Activated gamma-delta T cell (primary cell): ENCODE measurements at places on chromosomes 2 and 18.

GRCh38 chr2:228767196-228767595 is 503.9 kb downstream of the PID1 start:
- DNase-seq, result no peak

DNA sequence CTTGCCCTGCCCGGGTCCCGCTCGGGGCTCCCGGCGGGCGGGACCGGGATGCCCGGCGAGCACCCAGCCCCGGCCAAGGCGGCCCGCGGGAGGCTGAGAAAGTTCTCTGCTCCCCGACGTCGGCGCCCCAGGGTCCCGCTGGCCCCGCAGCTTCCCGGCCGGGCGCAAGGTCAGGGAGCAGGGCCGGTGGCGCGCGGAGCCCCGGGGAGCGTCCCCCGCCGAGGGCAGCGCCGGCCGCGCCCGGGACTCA is 331 bp downstream of the SERPINE2 start:
- DNase-seq, result peak; percentile 22

DNA sequence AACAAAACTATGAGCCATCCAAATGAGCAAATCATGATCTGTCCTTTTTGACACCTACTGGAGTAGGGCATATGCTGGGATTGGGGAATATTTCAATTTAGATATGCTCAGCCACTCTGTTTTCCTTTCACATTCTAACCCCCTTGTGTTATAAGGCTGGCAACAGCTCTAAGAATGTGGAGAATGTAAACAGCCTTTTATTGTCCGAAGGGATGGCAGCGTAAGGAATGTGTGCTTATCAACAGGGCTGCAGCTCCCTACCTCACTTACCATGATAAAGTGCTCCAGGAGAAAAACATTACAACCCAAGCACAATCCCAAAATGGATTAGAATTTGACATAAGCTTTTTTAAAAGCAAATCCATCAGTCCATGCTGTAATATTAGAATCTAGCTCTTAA is 2.2 kb downstream of the NXPH2 start:
- no peak for DNase-seq

- no peak for DNase-seq
Measured at GRCh38 chr2:189261431-189261841, 81.9 kb upstream of the COL5A2 start.

GRCh38 chr2:240435948-240436682 is 652 bp downstream of the GPC1 start:
- no peak for DNase-seq

DNA sequence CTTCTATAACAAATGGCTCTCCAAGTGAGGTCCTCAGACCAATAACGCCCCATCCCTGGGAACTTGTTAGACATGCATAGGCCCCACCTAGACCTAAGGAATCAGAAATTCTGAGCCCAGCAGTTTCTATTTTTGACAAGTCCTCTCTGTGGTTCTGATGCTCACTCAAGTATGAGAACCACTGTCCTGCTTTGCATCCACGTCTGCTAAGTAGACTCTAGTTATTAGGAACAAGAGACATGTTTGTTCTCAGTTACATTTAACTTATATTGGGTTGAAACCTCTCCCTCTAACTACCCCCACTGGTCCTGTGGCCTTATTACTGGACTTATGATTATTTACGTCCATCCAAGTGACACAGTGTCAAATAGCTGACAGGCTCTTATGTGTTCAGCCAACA is 70.3 kb downstream of the TMEM17 start:
- DNase-seq, result no peak

- no peak for DNase-seq
Measured at GRCh38 chr2:144320491-144320890, 199.4 kb downstream of the ZEB2 start.

GRCh38 chr18:3722649-3723433 is 272.9 kb downstream of the TGIF1 start:
- DNase-seq, result no peak

- DNase-seq, result no peak
Measured at GRCh38 chr2:159516241-159516758, 100.0 kb downstream of the BAZ2B start.

- DNase-seq, result no peak
Measured at GRCh38 chr2:3176071-3176868, 201.3 kb downstream of the EIPR1 start.

DNA sequence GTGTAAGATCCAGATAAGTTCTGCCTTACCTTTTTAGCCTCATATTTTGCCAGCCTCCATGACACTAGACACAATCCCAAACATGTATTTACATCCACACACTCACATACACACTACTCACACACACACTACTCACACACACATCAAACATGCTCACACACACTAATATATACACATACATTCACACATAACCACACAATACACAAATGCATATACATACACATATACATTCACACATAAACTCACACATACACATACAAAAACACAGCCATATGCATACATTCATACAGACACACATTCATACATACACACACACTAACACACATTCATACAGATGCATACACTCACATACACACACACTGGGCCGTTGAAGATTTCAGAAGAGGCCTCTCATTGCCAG is 109.5 kb downstream of the MAIP1 start:
- no peak for DNase-seq

GRCh38 chr2:28926847-28927246 is 32.4 kb downstream of the WDR43 start:
- no peak for DNase-seq
